ENCODE measurements at places on chromosomes 16 and 17.

DNA sequence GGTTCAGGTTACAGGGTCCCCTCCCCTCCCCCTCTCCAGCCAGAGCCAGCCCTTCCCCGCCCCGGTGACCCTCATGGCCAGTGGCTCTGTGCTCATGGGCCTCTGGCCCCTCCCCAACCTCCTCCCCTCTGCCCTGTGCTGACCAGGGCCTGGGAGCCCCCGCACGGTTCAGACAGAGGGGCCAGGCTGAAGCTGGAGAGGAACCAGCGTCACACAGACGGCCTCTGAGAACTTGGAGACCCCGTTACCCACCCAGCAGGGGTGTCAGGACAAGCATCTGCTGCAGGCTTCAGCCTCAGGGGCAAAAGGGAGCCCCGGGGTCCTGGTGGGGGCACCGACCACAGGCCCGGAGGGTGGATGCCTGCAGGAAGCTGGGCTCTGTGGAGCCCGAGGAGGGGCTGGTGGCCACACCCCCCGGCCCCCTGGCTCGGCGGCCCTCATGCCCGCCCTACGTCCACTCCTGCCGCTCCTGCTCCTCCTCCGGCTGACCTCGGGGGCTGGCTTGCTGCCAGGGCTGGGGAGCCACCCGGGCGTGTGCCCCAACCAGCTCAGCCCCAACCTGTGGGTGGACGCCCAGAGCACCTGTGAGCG lies at the start of gene WFIKKN1:
Gene WFIKKN1 (plus strand): TSS at position 171 of the 591 bp plus-strand sequence. CDS start 269 bp downstream, at position 440.
- no peak for DNase-seq

DNA sequence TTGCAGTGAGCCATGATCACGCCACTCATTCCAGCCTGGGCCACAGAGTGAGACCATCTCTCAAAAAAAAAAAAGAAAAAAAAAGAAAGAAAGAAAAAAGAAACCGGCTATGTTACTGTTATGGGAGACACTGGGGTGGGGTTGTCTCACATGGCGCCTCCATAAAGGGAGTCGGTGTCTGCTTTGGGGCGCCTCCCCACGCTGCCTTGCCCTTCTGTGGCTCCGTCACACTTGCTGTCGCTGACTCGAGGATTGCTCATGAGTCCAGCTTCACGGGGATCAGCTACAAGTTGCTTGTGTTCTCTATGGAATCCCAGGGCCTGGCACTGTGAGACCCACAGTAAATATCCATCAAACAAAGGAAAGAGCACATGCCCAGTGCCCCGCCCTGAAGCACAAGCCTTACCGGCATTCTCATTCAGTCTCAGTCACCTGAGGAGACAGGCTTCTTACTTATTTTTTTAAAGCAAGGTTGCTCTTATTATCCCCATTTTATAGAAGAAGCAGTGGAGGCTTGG lies 40.6 kb upstream of the ZNF423 start:
- no peak for DNase-seq

- DNase-seq = no peak
Measured at GRCh38 chr16:84985079-84986065, 26.0 kb downstream of the ZDHHC7 start.

- DNase-seq = no peak
Measured at GRCh38 chr16:49189286-49189685, 92.4 kb downstream of the CBLN1 start.

- no peak for DNase-seq
Measured at GRCh38 chr17:82146663-82147654, 48.9 kb upstream of the FASN start.

- DNase-seq = no peak
Measured at GRCh38 chr16:986925-987582, 5.5 kb downstream of the SOX8 start.

- DNase-seq = no peak
Measured at GRCh38 chr17:7382901-7383300, 2.0 kb downstream of the TNK1 start.

- DNase-seq = no peak
Measured at GRCh38 chr16:15976929-15977637, 27.7 kb downstream of the ABCC1 start.

- DNase-seq = no peak
Measured at GRCh38 chr16:79283578-79283977, 317.0 kb downstream of the MAF start.

DNA sequence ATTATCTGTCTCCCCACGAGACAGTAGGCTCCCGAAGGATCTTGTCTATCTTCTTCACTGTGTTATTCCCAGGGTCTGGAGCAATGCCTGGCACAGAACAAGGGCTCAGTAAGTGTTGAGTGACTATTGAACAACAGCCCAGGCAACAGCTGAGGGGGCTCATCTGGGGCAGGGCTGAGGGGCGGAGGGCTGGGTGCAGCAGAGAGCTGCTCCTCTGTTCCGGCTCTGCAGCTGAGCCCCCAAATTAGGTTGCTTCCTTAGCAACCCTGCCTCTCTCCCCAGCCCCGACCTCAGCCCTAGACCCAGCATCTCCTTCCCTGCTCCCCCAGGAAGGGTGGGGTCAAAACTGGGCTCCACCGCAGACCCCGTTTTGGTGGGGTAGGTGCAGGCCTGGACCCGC lies 32.2 kb downstream of the ITGAE start:
- no peak for DNase-seq
